ENCODE measurements at places on chromosomes 7 and 10.

DNA sequence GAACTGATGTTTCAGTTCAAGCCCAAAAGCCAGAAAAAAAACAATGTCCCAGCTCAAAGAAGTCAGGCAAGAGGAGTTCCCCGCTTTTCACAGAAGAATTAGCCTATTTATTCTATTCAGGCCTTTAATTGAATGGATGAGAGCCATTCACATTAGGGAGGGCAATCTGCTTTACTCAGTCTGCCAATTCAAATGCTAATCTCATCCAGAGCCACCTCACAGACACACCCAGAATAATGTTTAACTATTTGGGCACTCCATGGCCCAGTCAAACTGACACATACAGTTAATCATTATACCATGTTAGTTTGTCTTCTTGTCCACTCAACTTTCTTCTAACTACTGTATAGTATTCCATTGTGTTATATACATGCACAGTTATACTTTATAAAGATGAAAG is 2.6 kb upstream of the NPSR1 start:
- no peak for DNase-seq

GRCh38 chr7:66150471-66150870 is 35.8 kb downstream of the CRCP start:
- DNase-seq, result no peak

DNA sequence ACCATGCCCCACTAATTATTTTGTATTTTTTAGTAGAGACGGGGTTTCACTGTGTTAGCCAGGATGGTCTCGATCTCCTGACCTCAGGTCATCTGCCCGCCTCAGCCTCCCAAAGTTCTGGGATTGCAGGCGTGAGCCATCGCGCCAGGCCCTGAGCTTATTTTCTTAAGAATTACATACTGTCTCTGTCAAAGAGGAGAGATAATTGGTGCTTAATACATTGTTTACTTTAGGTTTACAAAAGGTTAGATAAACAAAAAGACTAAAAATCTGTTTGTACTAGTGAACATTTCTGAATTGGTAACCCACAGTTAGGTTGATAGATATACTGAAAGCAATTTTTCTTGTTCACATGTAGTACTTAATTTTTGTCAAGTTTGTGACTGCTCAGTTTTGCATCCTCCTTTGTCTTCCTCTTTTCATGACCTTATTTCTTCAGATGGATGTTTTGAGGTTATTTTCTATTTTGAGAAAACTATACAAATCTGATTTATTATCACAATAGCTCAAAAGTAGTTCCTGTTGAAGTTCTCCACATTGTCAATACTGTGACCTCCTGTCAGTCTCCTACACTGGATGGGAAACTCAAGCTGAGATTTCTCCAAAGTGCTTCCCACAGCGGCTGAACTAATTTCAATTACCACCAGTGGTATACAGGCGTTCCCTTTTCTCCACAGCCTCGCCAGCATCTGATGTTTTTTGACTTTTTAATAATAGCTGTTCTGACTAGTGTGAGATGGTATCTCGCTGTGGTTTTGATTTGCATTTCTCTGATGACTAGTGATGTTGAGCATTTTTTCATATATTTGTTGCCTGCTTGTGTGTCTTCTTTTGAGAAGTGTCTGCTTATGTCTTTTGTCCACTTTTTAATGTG is 22.5 kb downstream of the HHEX start:
- DNase-seq, result no peak

DNA sequence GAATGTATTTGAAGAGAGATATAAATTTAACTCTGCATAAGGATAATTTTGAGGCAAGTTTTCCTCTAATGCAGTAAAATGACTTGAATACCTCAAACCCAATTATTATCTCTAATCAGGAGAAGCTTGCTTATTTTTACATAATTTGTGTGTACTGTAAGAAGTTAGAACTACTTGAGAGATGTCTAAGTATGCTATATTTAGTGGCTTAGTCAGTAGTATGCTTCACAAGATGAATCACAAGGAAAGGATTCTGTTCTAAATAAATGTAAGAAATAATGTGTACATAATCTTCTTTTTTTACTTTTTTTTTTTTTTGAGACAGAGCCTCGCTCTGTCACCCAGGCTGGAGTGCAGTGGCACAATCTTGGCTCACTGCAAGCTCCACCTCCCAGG is 13.7 kb downstream of the PHTF2 start:
- DNase-seq, result no peak

DNA sequence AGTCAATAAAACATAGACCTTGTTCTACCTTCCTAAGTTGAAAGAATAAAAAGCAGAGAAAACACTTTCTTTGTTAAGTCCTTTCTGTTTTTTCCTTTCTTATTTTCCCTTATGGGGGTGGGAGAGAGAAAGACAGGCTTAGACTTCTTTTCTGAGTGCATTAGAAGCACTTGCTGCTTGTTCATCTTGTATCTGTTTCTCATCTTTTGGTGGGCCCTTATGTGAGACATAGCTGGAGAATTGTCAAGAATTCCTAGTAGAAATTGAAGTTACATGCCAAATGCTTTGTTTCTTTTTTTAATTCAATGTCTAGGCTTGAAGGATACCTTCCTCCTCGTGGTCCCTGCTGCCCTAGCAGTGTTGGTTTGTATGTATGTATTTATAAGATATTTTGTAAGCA is 6.7 kb downstream of the EIF4EBP2 start:
- DNase-seq, result no peak

- peak; percentile 38 for DNase-seq
Observed at GRCh38 chr7:26153241-26153822, 1.3 kb downstream of the NFE2L3 start.

DNA sequence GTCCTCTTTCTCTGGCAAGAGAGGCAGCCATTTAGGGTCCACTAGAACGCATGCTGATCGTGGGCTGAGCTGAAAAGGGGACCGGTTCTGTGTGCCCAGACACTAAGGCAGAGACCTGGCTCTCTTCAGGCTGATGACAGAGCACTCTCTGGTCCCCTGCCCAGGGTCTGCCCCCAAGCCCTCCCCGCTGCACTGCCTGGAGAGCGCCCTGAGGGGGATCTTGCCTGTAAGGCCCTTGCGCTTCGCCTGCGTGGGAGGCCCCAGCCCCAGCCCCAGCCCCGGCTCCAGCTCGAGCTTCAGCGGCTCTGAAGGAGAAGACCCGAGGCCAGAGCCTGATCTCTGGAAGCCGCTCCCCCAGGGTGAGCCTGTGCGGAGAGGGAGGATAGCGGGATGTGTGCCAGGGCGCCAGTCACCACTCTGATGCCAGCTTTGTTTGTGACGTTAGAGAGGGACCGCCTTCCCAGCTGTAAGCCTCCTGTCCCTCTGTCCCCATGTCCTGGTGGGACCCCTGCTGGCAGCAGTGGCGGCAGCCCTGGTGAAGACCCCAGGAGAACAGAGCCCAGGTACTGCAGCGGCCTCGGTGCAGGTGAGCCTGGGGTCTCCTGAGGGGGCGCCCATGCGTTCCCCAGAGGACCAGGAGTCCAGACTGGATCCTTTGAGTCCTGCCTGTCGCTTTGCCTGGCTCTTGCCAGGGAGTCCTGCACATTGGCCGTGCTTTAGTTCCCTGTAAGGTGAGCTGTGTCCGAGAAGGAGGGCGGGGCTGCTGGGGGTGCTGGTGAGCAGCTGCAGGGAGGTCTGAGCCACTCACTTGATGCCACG is 43.2 kb downstream of the ZNF467 start:
- DNase-seq, result no peak

DNA sequence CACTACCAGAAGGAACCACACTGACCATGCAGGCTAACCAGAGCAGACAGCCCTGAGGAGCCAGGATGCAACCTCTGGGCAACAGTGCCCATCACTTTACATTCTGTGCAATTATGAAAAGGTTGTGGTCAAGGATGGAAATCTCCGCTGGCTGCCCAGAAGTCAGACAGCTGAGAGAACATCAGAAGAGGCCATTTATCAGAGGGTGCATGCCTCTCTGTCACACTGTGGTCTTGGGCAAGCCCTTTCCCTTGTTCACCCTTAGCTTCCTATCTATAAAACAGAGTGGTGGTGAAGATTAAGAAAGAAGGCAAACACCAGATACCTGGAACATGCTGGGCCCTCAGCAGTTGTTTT is 120.7 kb upstream of the GDF10 start:
- DNase-seq, result no peak

DNA sequence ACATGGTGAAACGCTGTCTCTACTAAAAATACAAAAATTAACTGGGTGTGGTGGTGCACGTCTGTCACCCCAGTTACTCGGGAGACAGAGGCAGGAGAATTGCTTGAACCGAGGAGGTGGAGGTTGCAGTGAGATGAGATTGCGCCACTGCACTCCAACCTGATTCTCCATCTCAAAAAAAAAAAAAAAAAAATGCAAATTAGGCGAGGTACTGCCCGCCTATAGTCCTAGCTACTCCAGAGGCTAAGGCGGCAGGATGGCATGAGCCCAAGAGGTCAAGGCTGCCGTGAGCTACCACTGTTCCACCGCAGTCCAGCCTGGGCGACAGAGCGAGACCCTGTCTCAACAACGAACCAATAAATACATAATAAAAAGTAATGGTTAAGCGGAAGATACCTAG is 1.1 kb upstream of the EIF4H start:
- no peak for DNase-seq

- DNase-seq, result no peak
Observed at GRCh38 chr7:23285657-23286646, 13.2 kb upstream of the MALSU1 start.

- DNase-seq, result peak; percentile 70
Observed at GRCh38 chr10:110568055-110568735, 700 bp downstream of the SMC3 start.

DNA sequence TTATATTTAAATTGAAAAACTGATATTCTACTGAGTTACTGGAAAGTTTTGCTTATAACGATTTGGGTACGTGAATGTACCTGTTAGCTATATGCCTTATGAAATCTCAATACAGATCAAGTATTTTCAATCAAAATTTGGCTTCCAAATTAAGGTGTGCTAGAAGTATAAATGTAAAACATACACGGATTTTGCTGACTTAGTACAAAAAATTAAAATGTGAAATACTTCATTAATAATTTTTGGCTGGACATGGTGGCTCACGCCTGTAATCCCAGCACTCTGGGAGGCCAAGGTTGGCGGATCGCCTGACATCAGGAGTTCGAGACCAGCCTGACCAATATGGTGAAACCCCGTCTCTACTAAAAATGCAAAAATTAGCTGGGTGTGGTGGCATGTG is 11.7 kb downstream of the DNAJC1 start:
- DNase-seq, result no peak

GRCh38 chr7:152013974-152014373 is 11.5 kb upstream of the GALNT11 start:
- DNase-seq, result no peak
